ENCODE measurements at places on chromosomes 7 and 10. TPM values are rescaled to one million over a fixed set of nuclear protein-coding genes. Genes with fewer than 3 reads are reported as not detected.
A peak's percentile ranks its signal among the peaks of the same experiment; 100 is the strongest.

The SKIDA1 gene
- total RNA-seq, result not detected

The TAS2R4 gene
- total RNA-seq, result 0.28 TPM

The EMX2 gene
- total RNA-seq, result not detected

The NRCAM gene
- total RNA-seq, result 4.6 TPM

The VAX1 gene
- not detected for total RNA-seq

GRCh38 chr10:99285881-99286280, 43.3 kb upstream of the CNNM1 start:
- peaks cover 24% of the 10 kb centered on the region for H3K27me3 ChIP-seq
- no peak overlapping the region for H3K27ac ChIP-seq
- H3K36me3 ChIP-seq, result no peaks in the 10 kb centered on the region
- H3K4me3 ChIP-seq, result no peak overlapping the region

- peaks cover 2% of the 10 kb centered on the region for H3K36me3 ChIP-seq
- no peaks in the 10 kb centered on the region for H3K27me3 ChIP-seq
- H3K4me1 ChIP-seq, result peaks cover 46% of the 10 kb centered on the region
- no peak for DNase-seq
- H3K27ac ChIP-seq, result peak overlapping the region; percentile 44
- peak overlapping the region; percentile 30 for H3K4me3 ChIP-seq
Observed at GRCh38 chr10:72263613-72264241, 10.0 kb upstream of the DDIT4 start.

GRCh38 chr7:88929719-88930118, 134.2 kb upstream of the TEX47 start:
- no peaks in the 10 kb centered on the region for H3K36me3 ChIP-seq
- H3K27me3 ChIP-seq, result no peaks in the 10 kb centered on the region
- no peak overlapping the region for H3K4me3 ChIP-seq
- H3K27ac ChIP-seq, result no peak overlapping the region
- DNase-seq, result no peak

- H3K36me3 ChIP-seq, result no peaks in the 10 kb centered on the region
- H3K4me1 ChIP-seq, result no peaks in the 10 kb centered on the region
- H3K27ac ChIP-seq, result no peak overlapping the region
- DNase-seq, result no peak
- H3K4me3 ChIP-seq, result no peak overlapping the region
Observed at GRCh38 chr7:147567043-147567442, 1023.5 kb upstream of the C7orf33 start.

- no peaks in the 10 kb centered on the region for H3K36me3 ChIP-seq
- DNase-seq, result no peak
- peaks cover 17% of the 10 kb centered on the region for H3K4me1 ChIP-seq
Observed at GRCh38 chr10:61284222-61284890, 168.8 kb downstream of the TMEM26 start.

DNA sequence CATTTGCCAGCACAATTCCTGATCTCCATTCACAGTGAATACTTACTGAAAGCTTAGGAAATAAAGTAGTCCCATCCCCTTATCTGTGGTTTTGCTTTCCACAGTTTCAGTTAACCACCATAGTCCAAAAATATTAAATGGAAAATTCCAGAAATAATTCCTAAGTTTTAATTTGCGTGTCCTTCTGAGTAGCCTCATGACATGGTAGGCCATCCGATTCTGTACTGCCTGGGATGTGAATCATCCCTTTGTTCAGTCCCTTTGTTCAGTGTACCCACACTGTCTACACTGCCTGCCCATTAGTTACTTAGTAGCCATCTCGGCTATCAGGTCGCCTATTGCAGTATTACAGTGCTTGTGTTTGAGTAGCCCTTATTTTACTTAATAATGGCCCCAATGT, 14.2 kb downstream of the RAB11FIP2 start:
- no peak overlapping the region for H3K27ac ChIP-seq
- DNase-seq, result no peak
- H3K27me3 ChIP-seq, result no peaks in the 10 kb centered on the region
- no peak overlapping the region for H3K4me3 ChIP-seq
- peaks cover 28% of the 10 kb centered on the region for H3K4me1 ChIP-seq

GRCh38 chr10:88928254-88928653, 24.3 kb downstream of the ACTA2 start:
- H3K27ac ChIP-seq, result no peak overlapping the region
- H3K4me3 ChIP-seq, result no peak overlapping the region
- no peaks in the 10 kb centered on the region for H3K27me3 ChIP-seq
- DNase-seq, result no peak
- peaks cover 28% of the 10 kb centered on the region for H3K36me3 ChIP-seq
- peaks cover 7% of the 10 kb centered on the region for H3K4me1 ChIP-seq

GRCh38 chr10:45655219-45655618, 17.4 kb downstream of the ZFAND4 start:
- H3K4me1 ChIP-seq, result peaks cover 41% of the 10 kb centered on the region
- H3K36me3 ChIP-seq, result peaks cover 45% of the 10 kb centered on the region

DNA sequence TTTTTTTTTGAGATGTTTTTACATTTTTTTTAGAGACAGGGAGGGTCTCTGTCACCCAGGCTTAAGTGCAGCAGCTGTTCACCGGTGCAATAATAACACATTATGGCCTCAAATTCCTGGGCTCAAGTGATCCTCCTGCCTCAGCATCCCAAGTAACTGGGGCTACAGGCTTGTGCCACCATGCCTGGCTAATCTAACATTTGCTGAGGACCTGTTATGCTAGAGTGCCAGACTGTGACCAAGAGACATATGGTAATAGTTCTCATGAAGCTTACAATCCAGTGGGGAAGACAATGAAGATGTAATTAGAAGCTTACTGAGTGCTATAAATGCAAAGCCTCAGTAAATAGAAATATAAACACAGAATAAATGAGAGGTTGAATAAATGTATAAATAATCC, 17.6 kb upstream of the ORC5 start:
- peaks cover 28% of the 10 kb centered on the region for H3K27me3 ChIP-seq
- peaks cover 3% of the 10 kb centered on the region for H3K36me3 ChIP-seq
- no peaks in the 10 kb centered on the region for H3K4me1 ChIP-seq
- no peak overlapping the region for H3K27ac ChIP-seq

- no peak overlapping the region for H3K27ac ChIP-seq
- H3K36me3 ChIP-seq, result no peaks in the 10 kb centered on the region
- H3K4me3 ChIP-seq, result no peak overlapping the region
- H3K4me1 ChIP-seq, result no peaks in the 10 kb centered on the region
- H3K27me3 ChIP-seq, result no peaks in the 10 kb centered on the region
Observed at GRCh38 chr7:113202284-113202683, 83.9 kb upstream of the SMIM30 start.

DNA sequence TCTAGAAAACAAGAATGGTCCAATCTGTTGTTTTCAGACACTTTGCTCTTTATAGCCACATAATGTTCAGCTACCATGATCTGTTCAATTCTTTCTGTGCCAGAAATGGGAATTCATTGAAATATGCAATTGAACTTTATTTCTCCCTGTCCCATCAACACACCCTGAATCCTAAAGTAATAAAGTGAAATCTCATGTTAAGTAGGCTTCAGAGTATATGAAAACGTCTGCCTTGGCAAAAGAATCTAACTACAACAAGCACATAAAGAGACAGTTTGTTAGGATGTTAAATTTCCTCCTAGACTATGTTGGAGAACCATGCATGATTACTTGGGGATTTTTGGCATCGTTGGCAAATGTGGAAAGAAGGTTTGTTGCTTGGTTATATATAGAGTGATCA, 722.7 kb downstream of the XPNPEP1 start:
- no peak for DNase-seq
- H3K4me1 ChIP-seq, result no peaks in the 10 kb centered on the region
- H3K36me3 ChIP-seq, result no peaks in the 10 kb centered on the region
- H3K27me3 ChIP-seq, result no peaks in the 10 kb centered on the region
- no peak overlapping the region for H3K27ac ChIP-seq

DNA sequence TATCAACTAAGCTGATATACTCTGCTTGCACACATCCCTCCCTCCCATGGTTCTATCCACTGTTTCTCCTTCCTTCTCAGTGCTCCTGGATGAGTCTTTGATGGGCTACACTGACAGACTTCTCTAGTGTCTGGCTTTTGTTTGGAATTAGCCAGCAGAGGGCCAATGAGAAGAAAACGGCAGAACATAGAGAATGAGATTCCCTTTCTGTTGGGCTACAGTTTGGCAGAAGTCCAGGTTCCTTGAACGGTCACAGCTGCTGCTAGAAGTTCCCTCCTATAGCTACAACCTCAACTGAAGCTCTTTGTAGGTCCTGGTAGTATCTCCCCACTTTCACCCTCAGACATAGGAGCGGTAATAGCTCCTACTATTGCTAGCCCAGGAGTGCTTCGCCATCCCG, 251.1 kb upstream of the LRRN3 start:
- no peaks in the 10 kb centered on the region for H3K36me3 ChIP-seq
- H3K4me3 ChIP-seq, result no peak overlapping the region
- DNase-seq, result no peak
- no peaks in the 10 kb centered on the region for H3K27me3 ChIP-seq
- H3K4me1 ChIP-seq, result peaks cover 12% of the 10 kb centered on the region

- peak; percentile 47 for DNase-seq
- peaks cover under 1% of the 10 kb centered on the region for H3K36me3 ChIP-seq
- H3K27me3 ChIP-seq, result no peaks in the 10 kb centered on the region
- H3K27ac ChIP-seq, result peak overlapping the region; percentile 7
- H3K4me1 ChIP-seq, result peaks cover 6% of the 10 kb centered on the region
Observed at GRCh38 chr10:102729029-102730026, 14.4 kb upstream of the WBP1L start.

- no peak overlapping the region for H3K4me3 ChIP-seq
- H3K36me3 ChIP-seq, result peaks cover 3% of the 10 kb centered on the region
- H3K27ac ChIP-seq, result no peak overlapping the region
- DNase-seq, result no peak
- H3K27me3 ChIP-seq, result no peaks in the 10 kb centered on the region
- H3K4me1 ChIP-seq, result peaks cover 5% of the 10 kb centered on the region
Observed at GRCh38 chr10:69141304-69141703, 17.3 kb downstream of the VPS26A start.

GRCh38 chr10:5971315-5971832, 6.0 kb downstream of the IL15RA start:
- peak overlapping the region; percentile 51 for H3K27ac ChIP-seq
- H3K4me1 ChIP-seq, result peaks cover 45% of the 10 kb centered on the region
- no peak for DNase-seq
- peaks cover 25% of the 10 kb centered on the region for H3K36me3 ChIP-seq

GRCh38 chr10:119190353-119190752, 11.7 kb upstream of the PRDX3 start:
- H3K4me1 ChIP-seq, result peaks cover 21% of the 10 kb centered on the region
- no peaks in the 10 kb centered on the region for H3K27me3 ChIP-seq
- no peak for DNase-seq

GRCh38 chr7:159136013-159136412, 8.7 kb downstream of the VIPR2 start:
- H3K27ac ChIP-seq, result no peak overlapping the region
- H3K4me1 ChIP-seq, result no peaks in the 10 kb centered on the region
- H3K27me3 ChIP-seq, result peaks cover 15% of the 10 kb centered on the region

- H3K36me3 ChIP-seq, result no peaks in the 10 kb centered on the region
- DNase-seq, result no peak
- no peaks in the 10 kb centered on the region for H3K27me3 ChIP-seq
- H3K27ac ChIP-seq, result no peak overlapping the region
- no peak overlapping the region for H3K4me3 ChIP-seq
Observed at GRCh38 chr10:78390051-78390450, 356.4 kb downstream of the RPS24 start.
